ENCODE measurements at places on chromosomes 7 and 10. TPM values are rescaled to one million over a fixed set of nuclear protein-coding genes. Genes with fewer than 3 reads are reported as not detected.

Gene ACBD7
- total RNA-seq = 0.86 TPM

Gene PSMG3
- total RNA-seq = 32.0 TPM

Gene RBP3
- not detected for total RNA-seq

DNA sequence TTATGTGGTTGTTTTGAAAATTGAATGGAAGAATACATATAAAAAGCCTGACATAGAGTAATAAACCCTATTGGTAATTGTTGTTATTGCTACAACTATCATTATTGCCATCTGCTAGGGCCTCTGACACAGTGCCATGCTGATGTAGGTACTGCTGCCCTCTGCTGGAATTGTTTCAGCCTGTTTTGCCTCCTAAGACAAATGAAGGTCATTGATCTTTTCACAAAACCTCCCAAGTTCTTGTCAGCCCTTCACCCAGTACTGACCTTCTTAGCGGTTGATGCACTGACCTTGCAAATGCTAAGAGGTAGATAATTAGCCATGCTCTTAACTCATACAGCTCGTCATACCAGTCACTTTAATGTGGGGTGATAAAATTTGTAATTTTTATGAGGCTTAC lies 975.2 kb downstream of the SORCS1 start:
- DNase-seq = no peak

DNA sequence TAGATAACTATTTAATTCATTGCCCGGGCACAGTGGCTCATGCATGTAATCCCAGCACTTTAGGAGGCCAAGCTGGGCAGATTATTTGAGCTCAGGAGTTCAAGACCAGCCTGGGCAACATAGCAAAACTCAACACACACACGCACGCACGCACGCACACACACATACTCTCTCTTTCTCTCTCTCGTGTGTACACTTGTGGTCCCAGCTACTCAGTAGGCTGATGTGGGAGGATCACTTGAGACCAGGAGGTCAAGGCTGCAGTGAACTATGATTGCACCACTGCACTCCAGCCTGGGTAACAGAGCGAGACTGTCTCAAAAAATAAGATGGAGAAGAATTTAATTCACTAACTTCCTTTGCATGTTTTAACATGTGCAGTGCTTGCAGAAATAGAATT lies 38.1 kb downstream of the PTPN12 start:
- DNase-seq = no peak
